ENCODE measurements at places on chromosomes 7 and 10.

GRCh38 chr10:127306479-127306878, 110.1 kb upstream of the INSYN2A start:
- DNase-seq: no peak

- no peak for DNase-seq
These were observed 269.6 kb upstream of the FZD1 start for GRCh38 chr7:90994601-90995000.

GRCh38 chr7:93205046-93205445, 21.2 kb downstream of the HEPACAM2 start:
- DNase-seq: no peak

GRCh38 chr7:103905997-103906396, 83.5 kb downstream of the RELN start:
- DNase-seq: no peak

- no peak for DNase-seq
These were observed 235.8 kb downstream of the PAXIP1 start for GRCh38 chr7:154767142-154767541.

- no peak for DNase-seq
These were observed 14.3 kb upstream of the NPM3 start for GRCh38 chr10:101797403-101798059.

GRCh38 chr7:87223666-87224065, 4.1 kb upstream of the TMEM243 start:
- no peak for DNase-seq

GRCh38 chr7:50661345-50662040, 96.3 kb upstream of the DDC start:
- no peak for DNase-seq

DNA sequence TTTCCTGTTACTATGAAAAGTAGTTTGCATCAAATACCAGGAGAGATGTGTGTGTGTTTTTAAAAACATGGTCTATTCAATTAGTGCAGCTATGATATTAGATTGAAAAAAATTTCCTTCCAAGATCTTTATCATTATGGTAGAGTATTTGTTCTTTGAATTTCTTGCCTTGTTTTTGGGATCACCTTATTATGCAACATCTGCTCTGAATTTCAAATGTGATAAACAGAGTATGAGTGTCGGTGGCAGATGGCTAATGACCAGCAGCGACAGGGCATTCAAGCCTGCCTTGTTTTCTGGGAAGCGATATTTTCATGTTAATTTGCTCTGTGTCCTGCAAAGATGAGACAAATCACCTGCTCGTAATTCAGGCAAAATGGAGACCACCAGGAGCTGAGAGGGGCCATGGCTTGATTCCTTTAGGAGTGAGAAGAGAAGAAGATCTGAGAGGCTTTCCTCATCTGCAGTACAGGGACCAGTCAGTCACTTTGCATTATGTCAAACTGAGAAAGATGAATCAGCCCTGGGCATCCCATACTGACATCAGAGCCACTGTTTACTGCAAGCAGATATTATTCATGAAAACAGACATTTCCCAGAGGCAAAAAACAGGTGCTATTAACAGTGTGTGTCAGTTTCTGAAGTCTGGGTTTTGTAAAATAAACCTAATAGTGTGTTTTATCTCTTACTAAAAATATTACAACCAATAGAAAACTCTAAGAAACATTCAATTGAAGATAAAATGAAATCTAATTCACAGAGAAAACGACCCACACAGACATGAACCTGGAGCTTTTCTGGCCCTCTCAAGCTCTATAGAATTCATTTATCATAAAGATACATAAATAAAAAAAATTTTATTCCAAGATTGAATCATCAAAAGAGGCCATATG, 67.6 kb downstream of the CDK6 start:
- DNase-seq: no peak

DNA sequence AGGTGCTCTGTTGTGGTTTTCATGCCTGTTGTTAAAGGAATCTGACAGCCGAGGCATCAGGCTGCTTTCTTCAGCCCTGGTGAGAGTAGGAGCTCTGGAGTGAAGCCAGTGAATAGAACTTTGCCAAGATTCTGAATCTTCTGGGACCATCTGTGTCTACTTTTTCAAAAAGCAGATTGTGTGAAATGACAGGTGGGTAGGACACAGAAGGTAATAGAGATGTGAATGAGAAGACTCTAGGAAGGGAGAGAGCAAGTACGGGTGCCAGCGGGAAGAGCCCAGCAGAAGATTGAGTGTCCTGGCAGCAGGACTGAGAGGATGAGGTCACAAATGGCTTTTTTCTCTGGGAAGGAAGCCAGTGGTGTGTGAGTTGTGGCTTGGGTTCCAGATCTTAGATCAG, 429.2 kb downstream of the SDK1 start:
- DNase-seq: no peak

DNA sequence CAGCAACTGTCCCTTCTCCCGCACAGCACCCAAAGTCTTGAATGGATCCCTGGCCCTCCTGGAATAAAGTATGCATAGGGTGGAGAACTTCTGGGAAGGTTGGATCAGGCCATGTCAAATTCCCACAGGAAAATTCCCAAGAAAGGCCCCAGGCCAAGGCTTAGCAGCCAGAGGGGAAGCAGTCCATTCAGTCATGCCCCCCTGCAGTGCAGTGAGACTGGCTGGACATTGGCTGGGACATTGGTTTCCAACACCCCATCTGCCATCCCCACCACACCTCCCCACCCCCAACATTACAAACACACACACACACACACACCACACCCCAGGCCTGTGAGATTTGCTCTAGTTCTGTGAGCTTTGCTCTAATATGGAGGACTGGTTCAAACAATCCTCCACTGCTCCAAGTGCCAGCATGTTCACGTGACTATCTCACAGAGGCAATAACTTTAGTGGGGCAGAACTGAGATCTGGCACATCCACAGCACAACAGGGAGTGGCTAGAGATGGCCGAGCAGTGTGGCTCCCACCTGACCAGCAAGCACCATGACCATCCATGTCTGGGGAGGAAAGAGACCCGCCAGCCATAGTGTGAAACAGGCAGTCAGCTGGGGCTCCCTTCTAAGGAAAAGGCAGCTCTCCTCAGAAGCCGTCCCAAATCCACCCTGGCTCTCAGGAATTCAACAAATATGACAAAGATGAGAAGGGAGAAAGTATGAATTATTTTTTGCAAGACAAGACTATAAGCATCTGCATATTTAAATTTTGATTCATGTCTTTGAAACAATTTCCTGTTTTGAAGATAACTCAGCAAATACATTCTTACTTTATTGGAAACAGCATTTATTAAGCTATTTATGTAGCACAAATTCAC, 6.7 kb upstream of the FAM170B start:
- DNase-seq: no peak

GRCh38 chr7:7772397-7772821, 54.0 kb upstream of the RPA3 start:
- DNase-seq: no peak

GRCh38 chr10:129179972-129180678, 286.9 kb upstream of the MGMT start:
- no peak for DNase-seq

DNA sequence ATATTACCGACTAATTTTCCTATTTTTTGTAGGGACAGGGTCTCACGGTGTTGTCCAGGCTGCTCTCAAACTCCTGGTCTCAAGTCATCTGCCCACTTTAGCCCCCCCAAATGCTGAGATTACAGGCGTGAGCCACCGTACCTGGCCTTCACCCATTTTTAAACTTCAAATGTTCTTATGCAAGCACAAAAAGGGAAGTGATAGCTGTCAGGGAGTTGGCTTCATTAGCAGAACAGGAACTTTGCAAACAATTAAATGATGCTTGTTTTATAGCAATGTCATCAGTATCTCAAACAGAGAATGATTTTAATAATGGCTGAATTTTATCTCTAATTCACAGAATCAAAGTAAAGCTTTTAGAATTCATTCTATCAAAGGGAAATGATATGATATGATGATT, 49.8 kb upstream of the FAM171A1 start:
- no peak for DNase-seq

- no peak for DNase-seq
These were observed 93.2 kb upstream of the SAMD8 start for GRCh38 chr10:75018251-75018650.

DNA sequence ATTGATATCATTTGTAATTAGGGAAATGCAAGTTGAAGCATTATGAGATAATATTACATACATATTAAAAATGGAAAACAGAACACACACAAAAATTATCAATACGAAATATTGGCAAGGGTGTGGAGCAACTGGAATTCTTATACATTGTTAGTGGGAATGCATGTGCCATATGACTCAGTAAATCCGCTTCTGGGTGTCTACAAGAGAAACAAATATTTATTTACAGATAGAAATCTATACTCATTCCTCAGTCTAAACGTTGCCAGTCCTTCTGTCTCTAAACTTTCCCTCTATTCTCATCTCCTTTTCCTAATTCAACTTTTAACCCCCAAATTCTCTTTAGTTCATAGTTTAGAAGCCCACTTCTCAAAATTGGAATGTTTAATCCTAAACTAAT, 170.4 kb upstream of the LRRTM3 start:
- no peak for DNase-seq

DNA sequence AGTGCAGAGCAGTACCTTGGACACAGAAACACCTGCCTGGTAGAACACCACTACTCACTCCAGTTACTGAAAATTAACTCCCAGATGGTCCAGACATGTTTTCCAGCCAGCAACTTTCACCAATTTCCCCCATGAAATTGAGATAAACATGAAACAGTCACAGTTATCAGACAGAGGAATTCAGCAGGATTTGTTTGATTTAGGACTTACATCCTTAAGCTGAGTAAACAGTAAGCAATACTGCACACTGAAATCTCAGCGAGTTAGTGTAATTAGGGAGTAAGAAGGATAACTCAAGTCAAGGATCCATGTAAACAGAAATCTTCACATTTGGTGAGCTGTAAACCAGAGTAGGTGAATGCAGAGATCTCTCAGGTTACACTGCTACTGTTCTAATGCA, 353.5 kb downstream of the ELMO1 start:
- no peak for DNase-seq

- DNase-seq: no peak
These were observed 131.3 kb upstream of the NPVF start for GRCh38 chr7:25359471-25360059.

- no peak for DNase-seq
These were observed 5.2 kb downstream of the NMT2 start for GRCh38 chr10:15163253-15163828.

- DNase-seq: no peak
These were observed 51.7 kb downstream of the ADRA2A start for GRCh38 chr10:111128331-111129180.

DNA sequence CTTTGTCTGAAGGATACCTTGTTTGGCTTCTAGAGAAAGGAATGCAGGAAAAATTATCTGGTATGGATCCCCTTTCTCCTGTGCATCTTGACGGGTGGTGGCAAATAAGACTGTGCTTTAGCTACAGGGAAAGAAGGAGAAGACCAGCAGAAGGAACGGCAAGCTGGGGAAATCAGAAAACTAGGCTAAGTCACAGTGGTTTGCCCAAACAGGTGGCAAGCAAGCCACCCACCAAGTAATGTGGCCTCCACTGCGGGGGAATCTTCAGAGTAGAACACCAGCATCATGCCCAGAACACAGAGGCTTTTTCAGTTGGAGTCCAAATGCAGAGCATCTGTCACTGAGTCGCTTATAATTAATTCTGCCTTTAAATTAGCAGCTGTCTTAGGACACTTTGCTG, 282.8 kb downstream of the PHF14 start:
- no peak for DNase-seq

DNA sequence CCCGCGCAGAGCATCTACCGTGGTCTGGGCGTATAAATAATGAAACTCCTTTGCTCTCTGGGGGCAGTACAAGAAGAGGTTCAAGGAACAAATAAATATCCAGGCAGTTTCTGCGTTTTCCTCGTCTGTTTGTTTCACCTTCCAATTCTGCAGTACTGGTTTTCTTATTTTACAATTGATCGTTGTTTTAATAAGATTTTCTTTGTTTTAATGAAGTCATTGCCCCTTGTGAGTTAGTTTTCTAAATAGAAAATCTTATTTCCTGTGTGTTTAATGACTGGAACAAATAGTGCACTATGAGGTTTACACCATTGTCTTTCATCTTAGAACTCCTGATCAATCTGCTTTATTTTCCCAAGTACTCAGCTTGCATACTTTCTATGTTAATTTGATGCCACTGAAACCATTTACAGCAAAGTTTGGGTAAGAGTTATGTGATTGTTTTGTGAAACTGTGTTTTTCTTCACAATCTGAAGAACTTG, 1.2 kb downstream of the PLEKHA1 start:
- DNase-seq: no peak

- no peak for DNase-seq
These were observed 10.2 kb downstream of the CPA4 start for GRCh38 chr7:130303127-130303526.

- DNase-seq: no peak
These were observed 40.6 kb downstream of the NOD1 start for GRCh38 chr7:30437823-30438574.

- DNase-seq: no peak
These were observed 21.7 kb upstream of the KMT2E start for GRCh38 chr7:104992306-104992705.

GRCh38 chr10:96390460-96390864, 31.7 kb upstream of the OPALIN start:
- DNase-seq: no peak

GRCh38 chr7:128860158-128861073, 2.2 kb upstream of the ATP6V1F start:
- no peak for DNase-seq

GRCh38 chr7:24707988-24708615, 49.2 kb downstream of the GSDME start:
- DNase-seq: no peak

GRCh38 chr10:131654471-131655087, 246.2 kb upstream of the PPP2R2D start:
- DNase-seq: no peak

DNA sequence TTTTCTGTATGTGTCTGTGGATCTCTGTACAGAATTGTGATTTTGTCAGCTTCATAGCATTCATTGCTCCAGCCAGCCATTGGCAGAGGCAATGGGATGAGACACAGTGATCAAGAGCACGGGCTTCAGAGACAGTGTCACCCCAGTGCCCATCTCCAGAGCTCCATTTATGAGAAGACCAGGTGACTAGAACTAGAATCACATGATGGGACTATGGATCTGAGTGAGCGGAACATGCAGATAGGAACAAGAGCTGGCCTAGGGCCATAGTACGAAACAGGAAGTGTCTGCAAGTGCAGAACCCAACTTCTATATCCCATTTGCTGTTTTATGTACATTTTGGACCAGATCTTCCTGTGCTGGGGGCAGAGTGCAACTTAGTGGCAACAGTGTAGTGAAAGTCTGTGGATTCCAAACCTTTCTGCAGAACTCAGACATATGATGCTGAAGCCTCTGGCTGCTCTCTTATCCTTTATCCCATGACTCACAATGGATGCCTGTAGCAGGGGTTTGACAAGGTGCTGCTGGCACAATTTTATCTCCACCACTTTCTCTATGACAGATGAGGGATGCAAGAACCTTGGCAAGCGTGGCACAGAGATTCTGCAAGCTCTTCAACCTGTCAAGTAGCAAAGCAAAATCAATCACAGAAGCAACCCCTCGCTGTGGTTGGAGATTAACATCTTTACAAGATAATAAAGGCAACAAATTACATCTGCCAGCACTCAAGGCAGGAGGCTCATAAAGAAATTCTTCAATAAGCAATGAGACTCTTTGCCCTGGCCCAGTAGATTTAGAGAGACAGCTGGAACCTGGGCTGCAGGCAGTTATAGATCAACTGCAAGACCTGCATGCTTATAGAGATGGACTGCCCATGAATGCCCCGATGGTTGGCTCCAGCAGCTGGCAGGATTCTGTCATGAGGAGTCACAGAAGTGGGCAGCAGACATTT, 681.3 kb downstream of the TNS3 start:
- DNase-seq: no peak
